ENCODE measurements at places on chromosomes 1 and 21.

GRCh38 chr1:8603220-8603616 is 214.2 kb downstream of the RERE start:
- DNase-seq = no peak

DNA sequence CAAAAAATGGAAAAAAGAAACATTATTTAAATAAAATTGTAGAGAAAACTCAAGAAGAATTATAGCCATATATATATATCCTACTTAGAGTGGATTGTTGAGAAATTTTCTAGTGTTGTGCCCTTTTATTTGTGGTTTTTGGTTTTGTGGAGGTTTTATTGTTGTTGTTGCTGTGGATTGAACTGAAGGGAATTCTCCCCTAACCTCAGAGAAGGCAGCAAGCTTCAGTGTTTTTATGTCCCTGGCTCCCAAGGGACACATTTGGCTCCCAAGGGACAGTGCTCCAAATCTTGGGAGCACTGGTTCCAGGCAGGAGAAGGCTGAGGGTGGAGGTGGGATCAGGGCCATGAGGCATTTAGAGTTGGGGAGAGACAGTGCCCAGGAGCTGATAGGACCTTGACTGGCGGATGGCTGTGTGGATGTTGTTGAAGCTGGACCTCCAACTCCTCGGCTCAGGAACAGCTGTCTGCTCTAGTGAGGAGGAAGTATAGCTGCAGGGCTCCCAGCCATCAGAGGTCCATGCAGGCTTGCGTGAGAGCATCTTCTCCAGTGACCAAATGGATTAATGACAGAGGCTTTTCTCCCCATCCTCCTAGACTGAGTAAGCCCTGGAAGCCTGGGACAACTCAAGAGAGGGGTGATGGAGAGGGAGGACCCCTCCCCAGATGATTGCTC is 100.5 kb downstream of the TEX35 start:
- no peak for DNase-seq

DNA sequence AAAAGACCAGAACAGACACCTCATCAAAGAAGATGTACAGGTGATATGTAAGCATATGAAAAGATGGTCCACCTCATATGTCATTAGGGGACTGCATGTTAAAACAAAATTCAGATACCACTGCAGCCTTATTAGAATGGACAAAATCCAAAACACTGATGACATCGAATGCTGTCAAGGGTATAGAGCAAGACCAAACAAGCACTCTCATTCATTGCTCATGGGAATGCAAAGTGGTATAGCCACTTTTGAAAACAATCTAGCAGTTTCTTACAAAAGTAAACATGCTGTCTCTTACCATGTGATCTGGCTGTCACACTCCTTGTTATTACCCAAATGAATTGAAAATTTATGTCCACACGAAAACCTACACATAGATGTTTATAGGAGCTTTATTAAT is 426.6 kb upstream of the ESRRG start:
- DNase-seq = no peak

DNA sequence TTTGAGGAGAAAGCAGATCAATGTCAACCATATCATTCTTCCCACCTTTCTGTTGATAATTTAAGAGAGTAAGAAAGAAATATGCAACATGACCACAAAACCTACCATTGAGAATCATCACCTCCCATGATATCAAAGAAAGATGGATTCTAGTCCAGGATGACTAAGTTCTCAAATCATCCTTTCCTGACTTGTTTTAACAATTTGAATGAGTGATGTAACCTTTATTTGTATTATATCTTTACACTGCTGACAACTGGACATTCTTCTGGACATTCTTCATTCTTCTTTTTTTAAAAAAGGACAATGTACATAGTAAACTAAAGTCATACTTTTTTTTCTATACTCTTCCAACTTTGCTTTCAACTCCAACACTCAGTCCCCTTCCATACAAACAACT is 9.5 kb downstream of the PSMB4 start:
- DNase-seq = no peak

GRCh38 chr1:201686714-201687455 is 142.1 kb upstream of the IPO9 start:
- DNase-seq = no peak

DNA sequence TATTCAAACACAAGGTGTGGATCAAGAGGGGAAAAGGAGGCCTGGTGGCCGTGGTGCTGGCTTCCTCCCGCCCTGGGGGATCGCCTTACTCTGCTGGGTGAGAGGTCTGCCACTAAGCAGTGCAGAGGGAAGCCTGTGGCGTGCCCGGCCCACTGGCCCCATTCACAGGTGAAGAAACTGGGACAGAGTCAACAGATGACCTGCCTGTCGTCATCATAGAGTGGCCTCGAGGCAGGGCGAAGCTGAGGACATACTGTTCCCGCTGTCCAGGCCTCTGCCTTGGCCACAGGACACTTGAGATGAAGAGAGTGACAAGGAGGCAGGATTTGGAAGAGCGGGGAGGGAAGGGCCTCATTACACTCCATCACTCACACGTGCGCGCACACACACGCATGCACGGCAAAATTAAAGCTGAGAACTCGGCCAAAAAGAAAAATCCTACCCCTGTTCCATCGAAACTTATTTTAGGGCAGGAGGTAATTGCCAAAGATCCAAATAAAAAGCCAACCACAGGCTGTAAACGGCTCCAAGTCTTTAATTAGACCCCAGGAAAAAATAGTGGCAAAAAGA is 50.5 kb downstream of the CASZ1 start:
- no peak for DNase-seq

Measured in ovary (tissue), 10 donors.